Kidney (tissue), 22 donors: ENCODE measurements at places on chromosomes 4 and X. TPM values are rescaled to one million over a fixed set of nuclear protein-coding genes. Genes with fewer than 3 reads are reported as not detected.
A peak's percentile ranks its signal among the peaks of the same experiment; 100 is the strongest.

DNA sequence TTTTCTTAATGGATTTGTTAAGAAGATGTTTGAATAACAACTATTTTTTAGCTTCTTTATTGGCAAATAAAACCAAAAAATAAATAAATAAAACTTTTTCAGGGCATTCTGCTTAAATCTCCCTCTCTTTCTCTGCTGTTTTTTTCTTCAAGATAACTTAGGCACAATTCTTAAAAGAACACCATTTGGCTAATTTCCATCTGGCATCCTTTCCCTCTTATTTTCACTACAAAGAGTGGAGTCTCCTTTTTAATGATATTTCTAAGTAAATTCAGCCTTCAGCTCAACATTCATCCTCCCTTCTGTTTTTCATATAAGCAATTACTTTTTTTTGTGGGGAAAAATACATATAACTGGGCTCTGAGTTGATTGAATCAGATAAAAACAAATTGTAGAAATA, 88.1 kb downstream of the PCDH7 start:
- DNase-seq = no peak

- peak; percentile 30 for DNase-seq
Observed at GRCh38 chr4:138438608-138439007, 196.5 kb upstream of the SLC7A11 start.

DNA sequence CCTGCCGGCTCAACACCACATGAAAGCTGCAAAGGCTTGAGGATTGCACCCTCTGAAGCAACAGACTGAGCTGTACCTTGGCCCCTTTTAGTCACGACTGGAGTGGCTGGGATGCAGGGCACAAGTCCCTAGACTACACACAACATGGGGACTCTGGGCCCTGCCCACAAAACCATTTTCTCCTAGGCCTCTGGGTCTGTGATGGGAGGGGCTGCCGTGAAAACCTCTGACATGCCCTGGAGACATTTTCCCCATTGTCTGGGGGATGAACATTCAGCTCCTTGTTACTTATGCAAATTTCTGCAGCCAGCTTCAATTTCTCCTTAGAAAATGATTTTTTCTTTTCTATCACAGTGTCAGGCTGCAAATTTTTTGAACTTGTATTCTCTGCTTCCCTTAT, 123.5 kb upstream of the SMARCAD1 start:
- DNase-seq = no peak

SPON2 gene
- total RNA-seq = 116 TPM

TMEM35A gene
- total RNA-seq = 1.1 TPM

FHIP1A gene
- total RNA-seq = 16.5 TPM

DNA sequence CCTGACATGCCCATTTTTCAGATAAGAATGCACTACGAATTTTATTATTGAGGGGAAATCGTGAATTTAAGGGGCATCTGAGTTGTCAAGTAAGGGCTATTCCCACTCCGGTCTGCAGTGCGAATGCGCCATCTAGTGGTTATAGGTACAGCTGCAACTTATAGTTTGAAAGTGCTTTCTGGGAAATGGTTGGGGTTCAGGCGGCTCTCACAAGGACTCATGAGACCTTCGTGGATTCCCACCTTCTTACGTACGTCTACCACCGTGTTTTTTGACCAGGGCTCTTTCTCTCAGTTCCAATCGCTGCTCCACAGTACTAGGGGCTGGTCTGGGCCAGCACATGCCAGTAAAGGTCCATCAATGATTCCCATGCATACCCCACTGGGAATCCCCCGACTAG, 12.3 kb downstream of the MSL3 start:
- DNase-seq = peak; percentile 53

DNA sequence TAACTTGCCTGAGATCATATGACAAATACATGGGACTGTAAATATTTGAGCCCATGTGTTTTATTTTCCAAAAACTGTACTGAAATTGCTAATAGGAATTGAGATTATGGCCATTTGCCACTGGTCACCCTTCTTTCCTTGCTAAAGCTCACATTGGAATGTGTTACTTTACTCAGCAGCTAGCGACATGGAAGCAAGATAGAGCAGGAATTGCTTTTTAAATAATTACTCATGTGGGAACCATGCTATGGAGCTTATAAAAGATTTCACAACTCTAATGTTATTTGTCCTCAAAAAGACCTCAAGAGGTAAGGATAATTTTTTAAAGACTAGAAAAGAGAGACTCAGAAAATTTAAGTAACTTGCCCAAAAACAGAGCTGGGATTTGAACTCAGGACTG, 48.8 kb upstream of the AFAP1 start:
- DNase-seq = no peak

GRCh38 chr4:184693056-184693455, 40.8 kb downstream of the CENPU start:
- DNase-seq = no peak

DNA sequence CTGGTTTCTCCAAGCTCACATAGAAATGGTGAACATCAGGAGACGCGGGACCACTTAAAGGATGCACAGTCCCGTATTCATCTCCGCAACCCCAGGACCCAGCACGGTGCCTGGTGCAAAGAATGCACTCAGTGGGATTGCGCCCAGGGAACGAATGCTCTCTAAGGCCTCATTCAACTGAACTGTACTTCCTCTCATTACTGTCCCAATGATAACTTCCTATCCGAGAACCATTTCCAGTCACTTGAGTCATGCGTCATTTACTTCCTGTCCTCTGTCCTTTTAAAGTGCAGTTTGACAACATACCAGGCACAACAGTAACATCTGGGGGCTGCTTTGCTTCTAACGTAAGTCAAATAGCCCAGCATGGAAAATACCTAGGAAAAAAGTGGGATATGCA, 75.7 kb downstream of the RBM47 start:
- DNase-seq = no peak

DNA sequence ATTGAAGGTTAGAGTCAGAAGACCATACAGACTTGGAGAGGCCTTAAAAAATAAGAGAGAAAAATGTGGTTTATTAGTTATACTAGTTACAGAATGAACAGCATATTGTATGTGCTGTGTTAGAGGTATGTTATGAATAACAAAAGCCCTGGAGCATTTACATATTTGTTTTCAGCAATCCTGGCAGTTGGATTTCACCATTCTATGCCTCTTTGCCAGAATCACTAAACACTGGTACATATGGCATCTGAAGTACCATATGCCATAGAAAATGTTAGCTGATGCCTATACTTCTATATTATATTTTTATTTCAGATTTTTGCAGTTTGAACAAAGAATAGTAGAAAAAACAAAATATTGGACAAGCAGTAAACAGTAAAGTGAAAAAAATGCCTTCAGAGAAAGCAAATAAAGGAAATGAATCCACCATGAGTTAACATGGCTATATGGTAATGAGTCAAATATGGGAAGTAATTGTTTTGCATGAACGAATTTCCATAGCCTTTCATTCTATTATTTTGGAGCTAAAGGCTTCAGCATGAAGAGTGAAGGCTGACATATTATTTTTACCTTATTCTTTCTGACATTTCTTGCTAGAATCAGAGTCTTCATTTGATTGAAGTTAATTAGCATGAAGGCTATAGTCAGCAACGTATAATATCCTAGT, 41.9 kb upstream of the PRDM8 start:
- no peak for DNase-seq

DNA sequence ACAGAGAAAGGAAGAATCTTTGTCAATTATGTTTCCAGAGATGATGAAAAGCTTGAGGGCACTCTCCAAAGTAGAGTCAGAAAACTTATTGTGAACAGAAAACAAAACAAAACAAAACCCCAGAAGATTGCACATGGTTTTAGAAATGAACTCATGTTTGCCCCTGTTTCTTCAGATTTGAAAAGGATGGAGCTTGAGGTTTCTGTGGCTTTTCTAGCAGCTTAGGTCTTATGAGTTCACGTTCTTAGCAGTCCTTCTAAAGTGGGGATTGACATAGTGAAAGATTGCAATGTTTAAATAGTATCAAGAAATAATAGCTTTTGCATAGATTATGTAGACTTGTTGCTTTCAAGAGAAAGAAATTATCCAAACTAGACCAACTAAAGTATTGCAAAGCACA, 421.8 kb downstream of the GBA3 start:
- DNase-seq = no peak

GRCh38 chrX:37425370-37425769, 76.2 kb downstream of the PRRG1 start:
- DNase-seq = no peak

- no peak for DNase-seq
Observed at GRCh38 chr4:122764071-122764820, 31.7 kb downstream of the BBS12 start.

TMEM150C gene
- total RNA-seq = 7.7 TPM

DNA sequence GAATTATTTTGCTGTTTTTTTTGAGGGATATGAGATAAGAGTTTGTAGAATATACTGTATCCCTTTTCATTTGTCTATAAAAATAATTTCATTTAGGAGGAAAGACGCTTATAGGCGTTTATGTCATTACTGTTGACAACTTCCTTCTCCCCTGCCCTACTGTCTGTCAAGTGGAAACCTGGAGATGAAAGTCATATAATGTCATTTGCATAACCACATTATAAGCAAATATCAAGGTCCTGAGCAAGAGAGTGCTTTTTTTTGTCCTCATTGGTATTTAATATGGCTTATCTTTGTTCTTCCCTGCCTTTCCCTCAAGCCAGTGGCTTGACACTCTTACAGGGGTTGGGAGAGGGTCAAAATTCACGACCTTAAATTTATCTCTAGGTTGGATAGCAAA, 55.8 kb downstream of the LRP2BP start:
- DNase-seq = no peak

GRCh38 chr4:1639299-1639868, 44.7 kb downstream of the FAM53A start:
- DNase-seq = no peak

DNA sequence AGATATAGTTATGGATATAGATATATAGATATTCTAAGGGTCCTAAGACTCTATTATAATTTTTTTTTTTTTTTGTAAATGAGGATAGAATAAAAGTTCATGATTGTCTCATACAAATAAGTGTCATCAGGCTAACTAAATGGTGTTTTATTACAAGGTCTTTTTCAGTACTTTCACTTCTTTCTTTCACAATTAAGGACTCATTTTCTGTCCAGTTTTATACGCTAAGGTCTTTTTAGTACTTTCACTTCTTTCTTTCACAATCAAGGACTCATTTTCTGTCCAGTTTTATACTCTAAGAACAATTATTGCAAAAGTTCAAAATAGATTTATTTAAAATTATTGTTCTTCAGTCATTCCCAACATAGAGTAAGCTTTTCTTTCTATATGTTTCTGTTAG, 32.7 kb downstream of the RUFY3 start:
- DNase-seq = no peak
